ENCODE measurements at places on chromosomes 3 and 15.

GRCh38 chr15:87689716-87690115 is 566.8 kb downstream of the NTRK3 start:
- DNase-seq = no peak

DNA sequence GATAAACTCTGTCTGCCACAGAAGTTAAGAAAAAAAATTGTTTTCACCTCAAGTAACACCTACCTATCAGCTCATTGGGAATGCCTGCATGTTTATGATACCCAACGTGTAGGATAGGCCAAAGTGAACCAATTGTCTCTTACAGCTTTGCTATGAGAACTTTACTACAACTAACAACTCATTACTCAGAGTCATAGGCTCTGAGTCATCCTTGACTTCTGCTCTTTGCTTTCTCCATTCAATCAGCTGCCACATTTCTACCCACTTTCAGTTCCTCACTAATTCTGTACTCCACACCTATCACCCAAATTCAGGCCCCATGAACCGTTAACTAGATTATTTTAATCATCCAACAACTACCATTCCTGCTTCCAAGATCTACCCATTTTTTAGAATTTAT is 843.9 kb downstream of the TUSC7 start:
- DNase-seq = peak; percentile 81

- no peak for DNase-seq
Measured at GRCh38 chr3:42688487-42689420, 3.4 kb downstream of the KLHL40 start.

DNA sequence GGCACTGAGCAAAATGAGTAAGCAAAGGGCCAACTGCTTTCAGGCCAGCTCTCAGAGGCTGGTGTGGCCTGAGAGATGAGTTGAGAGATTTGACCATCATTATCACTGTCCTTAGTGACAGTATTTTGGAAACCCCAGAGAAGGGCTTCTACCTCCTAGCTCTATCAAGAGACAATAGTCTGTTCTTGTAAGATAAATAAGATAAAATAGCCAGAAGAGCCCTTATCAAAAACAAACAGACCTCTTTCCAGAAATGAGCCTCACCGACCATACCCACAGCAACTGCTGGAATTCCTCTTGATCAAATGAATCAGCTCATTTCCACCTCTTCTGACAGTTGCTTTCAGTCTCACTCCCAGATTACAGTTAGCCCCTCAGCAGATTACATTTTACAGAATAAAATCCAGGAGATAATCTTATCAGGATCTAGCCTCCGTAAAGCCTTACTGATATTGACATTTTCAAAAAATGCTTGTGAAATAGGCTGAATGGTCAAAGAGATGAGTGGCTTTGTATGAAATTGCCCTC is 4.5 kb downstream of the HDC start:
- DNase-seq = no peak

- DNase-seq = no peak
Measured at GRCh38 chr15:80419546-80419945, 15.4 kb downstream of the ARNT2 start.

DNA sequence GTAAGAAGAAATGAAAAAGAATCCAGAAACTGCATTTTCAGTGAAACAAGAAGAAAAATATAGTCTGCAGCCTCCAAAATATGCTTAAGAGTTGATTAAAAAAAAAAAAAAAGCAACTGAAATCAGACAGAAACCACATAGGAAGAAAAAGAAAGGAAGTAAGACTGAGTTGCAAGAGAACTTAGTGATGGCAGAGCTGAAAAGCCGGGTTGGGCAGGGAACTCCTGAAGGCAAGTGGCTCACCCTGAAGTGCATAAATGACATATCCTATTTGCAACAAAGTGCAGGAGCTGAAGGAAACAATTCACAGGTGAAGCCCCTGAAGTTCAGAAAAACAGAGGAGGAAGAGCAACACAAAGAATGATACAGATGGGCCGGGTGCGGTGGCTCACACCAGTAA is 108.8 kb upstream of the SLC25A36 start:
- peak; percentile 43 for DNase-seq

DNA sequence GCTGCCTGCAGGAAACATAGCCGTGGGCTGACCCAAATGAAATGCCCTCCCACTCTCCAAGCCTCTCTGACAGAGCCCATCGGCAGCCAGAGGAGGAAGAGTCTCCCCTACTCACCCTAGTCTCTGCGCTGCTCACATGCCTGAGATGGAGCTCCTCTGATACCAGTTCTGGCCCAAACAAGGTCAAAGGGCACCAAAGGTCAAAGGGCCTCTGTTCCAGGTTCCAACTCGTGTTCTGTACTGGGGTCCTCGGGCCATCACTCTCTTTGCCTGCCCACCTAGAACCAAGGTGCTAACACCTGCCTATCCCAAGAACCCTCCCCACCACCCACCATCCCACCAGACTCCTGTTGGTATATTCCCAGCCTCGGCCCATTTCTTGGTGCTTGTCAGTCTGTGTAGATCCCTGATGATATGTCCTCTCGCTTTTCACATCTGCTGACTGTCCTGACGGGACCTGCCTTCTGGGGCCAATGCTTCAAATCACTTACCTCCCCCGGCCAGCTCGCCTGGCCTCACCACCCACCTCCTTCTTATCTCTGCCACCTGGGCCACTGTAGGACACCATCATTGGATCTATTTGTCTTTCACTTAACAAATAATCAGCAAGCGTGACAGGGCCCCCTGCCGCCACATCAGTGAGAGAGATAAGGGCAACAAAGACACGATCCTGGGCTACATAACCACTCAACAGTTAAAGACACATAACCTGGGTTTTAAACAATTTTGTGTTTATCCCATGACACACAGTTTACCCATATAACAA is 90.4 kb downstream of the SRGAP3 start:
- DNase-seq = no peak

DNA sequence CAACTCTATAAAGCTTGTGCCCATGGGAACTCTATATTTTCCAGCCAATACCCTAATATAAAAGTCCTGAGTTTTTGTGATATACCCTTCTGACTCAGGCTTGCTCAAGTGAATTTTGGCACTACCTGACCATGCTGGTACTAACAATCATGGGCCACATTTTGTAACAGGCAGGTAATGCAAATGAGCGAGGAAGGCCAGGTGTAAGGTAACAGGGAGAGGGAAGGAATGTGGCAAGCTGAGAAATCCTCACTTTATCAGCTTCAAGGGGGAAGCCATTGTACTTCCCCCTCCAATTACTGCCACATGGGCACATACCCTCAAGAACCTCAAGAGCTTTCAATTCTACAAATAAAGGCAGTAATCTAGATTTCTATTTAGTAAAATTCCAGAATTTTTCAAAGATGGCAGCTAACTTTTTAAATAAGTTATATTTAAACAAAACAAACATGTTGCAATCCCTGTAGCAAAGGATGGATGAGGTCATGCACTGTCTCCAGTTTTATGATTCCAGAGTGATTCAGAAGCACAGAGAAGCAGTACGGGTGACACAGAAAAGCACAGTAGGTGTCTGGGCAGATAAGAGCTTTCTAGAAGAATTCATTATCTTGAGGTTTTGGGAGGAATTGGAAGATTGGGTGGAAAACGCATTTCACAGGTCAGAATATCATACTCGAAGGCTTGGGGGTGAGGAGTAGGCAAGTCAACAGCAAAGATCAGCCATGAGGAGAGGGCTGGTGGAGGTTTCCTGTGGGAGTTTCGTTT is 87.6 kb downstream of the FOXP1 start:
- peak; percentile 81 for DNase-seq

- no peak for DNase-seq
Measured at GRCh38 chr15:57235873-57236272, 140.4 kb upstream of the CGNL1 start.

GRCh38 chr3:46853441-46854415 is 9.5 kb downstream of the MYL3 start:
- no peak for DNase-seq

DNA sequence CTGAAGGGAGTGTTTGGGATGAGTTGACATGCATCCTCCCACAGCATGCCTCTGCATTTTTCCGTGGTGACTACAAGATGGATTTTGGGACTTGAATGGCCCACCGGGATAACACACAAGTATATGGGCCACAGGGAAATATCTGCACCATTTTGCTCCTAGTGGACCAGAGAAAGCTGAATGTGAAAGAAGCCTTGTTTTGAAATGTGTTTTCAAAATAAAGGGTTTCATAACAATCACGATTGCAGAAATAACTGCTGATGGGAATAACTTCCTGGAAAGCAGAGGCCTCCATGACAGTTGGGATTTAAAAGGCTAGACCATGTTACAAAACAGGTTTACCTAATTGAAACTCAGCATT is 77.5 kb upstream of the PRR23C start:
- no peak for DNase-seq

GRCh38 chr15:29920515-29920914 is 98.2 kb upstream of the TJP1 start:
- DNase-seq = no peak

DNA sequence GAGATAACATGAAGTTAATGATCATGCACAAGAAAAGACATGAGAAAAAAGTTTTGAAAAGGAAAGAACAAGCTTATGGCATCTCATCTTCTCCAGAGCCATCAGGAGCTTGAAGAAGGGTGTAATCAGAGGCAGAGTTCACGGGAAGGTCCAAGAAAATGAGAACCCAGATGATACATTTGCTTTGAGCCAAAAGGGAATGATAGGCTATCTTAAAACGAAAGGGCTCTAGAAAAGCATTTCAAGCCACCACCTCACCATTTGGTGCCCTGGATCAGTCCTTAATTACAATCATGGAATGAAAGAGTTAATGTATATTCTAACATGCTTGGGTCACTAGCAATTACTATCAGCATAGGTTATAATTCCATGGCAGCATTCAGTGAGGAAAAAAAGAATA is 781.8 kb downstream of the ROBO1 start:
- DNase-seq = no peak

GRCh38 chr3:156236556-156237260 is 116.3 kb downstream of the KCNAB1 start:
- DNase-seq = no peak

- DNase-seq = peak; percentile 46
Measured at GRCh38 chr3:50675179-50676030, 678 bp downstream of the DOCK3 start.

DNA sequence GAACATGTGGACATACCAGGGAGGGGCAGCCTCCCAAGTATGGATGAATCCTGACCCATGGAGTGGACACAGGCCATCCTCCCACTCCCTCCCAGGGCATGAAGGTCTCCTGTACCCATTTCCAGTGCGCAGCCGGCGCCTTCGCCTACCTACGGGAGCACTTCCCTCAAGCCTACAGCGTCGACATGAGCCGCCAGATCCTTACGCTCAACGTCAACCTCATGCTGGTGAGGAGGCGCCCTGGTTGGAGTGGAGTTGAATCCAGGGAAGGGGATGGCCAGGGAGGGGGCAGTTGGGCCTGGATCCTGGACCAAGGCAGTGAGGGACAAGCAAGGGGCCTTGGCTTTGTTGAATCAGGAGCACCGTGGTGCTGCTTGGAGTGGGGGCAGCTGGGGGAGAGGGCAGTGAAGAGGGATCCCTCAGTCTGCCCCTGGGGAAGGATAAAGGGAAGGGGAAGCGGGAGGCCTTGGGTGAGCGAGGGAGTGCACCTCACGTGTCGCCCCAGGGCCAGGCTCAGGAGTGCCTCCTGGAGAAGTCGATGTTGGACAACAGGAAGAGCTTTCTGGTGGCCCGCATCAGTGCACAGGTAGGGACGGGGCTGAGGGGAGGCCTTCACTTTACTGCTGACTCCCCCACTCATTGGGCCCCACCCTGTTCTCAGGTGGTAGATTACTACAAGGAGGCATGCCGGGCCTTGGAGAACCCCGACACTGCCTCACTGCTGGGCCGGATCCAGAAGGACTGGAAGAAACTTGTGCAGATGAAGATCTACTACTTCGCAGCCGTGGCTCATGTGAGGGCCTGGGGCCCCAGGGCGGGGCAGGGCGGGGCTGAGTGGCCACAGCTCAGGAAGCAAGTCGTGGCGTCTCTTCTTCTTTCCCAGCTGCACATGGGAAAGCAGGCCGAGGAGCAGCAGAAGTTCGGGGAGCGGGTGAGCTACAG is 25.3 kb downstream of the PTPN23 start:
- no peak for DNase-seq

GRCh38 chr3:130712718-130713423 is 33.8 kb downstream of the PIK3R4 start:
- DNase-seq = no peak

GRCh38 chr15:57012556-57012955 is 94.1 kb downstream of the TCF12 start:
- DNase-seq = peak; percentile 46

- no peak for DNase-seq
Measured at GRCh38 chr15:28005004-28005527, 94.0 kb downstream of the OCA2 start.

DNA sequence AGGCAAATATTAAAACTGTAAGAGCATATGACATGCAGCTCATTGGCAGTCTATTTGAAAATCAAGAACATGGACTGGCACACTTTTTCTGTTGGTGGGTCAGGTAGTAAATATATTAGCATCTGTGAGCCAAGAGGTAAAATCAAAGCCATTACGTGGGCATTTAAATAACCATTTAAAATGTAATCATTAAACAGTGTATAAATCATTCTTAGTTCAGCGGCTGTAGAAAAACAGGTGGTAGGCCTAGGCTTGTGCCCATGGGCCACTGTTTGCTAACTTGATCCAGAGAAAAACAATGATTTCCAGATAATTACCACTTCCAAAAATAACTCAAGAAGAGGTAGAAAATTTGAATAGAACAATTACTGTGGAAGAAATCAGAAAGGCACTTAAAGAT is 105.1 kb downstream of the CHST2 start:
- no peak for DNase-seq

GRCh38 chr15:67537771-67538170 is 4.7 kb upstream of the MAP2K5 start:
- no peak for DNase-seq

DNA sequence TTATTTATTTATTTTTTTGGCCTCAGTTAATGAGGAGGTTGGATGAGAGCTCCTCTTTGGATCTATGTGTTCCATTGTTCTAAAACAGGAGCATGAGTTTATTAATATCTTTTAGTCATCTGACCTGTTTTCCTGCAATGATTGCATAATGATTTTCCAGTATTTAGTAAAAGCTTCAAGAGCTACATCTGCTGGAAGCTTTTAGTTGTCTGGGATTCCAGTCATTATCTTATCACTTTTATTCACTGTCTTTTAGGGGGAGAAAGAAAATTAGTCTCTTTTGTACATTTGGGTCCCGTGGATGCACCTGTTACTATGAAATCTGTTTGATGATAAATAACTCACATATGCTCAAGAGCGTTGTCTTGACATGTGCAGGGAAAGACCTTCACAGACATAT is 1270.0 kb downstream of the ROBO1 start:
- DNase-seq = no peak

GRCh38 chr15:29522373-29523276 is 253.0 kb upstream of the NSMCE3 start:
- no peak for DNase-seq
